ENCODE measurements at places on chromosomes 1 and 21.

GRCh38 chr1:43879414-43879813 lies 54.2 kb upstream of the ARTN start:
- no peak for DNase-seq

DNA sequence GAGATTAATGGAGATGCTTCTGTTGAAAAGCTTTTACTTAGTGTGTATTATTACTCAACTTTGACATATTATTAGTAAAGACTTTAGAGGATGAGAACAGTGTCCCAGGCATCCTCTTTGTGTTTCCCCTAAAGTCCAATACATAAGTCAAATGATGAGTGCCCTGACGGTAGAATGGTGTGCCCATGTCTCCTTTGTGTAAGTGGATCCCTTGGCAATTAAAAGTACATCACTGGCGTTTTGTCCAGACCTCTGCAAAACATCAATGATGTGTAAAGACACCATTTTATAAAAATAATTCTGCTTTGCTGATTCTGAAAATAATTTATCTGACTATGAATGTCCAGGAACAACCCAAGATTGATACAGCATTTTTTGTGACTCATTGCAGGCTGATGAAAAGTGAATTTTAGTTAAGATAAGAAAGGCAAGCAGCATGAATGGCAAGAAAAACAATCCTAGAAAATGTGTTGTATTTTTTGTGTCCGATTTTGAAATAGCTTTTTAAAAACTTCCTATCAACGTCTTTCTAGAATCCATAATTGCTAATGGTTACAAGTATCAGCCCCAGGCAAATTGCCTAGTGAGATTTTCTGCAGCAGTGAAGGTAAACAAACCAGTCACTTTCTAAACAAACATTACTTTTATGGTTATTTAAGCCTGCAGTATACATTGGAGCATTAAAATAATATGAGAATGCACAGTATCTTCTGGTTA lies 251.5 kb downstream of the PTPRC start:
- DNase-seq: no peak

GRCh38 chr21:37551331-37551992 lies 184.9 kb downstream of the DYRK1A start:
- no peak for DNase-seq

DNA sequence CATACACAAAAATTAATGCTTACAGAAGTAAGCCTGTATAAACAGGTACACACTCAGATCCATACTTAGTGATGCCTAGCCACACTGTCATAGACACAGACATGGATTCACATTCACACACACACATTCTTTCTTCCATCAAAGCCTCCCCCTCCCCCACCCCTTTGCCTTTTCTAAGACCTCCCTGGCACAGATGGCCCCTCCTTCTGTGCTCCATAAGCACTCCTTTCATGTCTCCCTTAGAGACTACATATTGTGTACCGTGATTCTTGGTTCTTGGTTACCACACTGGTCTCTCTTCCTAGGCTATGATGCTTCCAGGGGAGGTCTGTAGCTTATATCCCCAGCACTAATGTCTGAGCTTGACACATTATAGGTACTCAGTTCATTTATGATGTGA lies 2.0 kb upstream of the NHLH2 start:
- DNase-seq: peak; percentile 35

GRCh38 chr1:41735631-41736260 lies 183.0 kb downstream of the HIVEP3 start:
- DNase-seq: no peak

DNA sequence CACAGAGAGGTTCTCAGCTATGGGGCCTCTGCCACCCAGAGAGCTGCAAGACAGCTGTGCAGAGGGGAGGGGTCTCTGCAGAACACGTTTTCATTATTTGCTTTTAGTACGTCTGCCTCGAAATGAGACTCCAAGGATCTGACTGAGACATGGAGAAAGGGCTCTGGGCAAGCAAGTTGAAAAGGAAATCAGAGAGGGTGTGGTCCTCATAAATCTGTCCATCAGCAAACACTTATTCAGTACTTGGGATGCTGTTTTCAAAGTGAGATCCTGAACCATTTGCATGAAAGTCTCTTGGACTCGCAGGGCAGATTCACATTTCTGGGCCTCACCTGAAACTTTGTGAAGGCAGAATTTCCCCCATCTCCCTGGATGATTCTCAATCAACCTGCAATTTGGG lies 197.4 kb upstream of the GALNT2 start:
- DNase-seq: no peak

GRCh38 chr1:33391343-33392078 lies 39.4 kb downstream of the PHC2 start:
- peak; percentile 47 for DNase-seq

GRCh38 chr21:37784591-37785318 lies 131.5 kb downstream of the KCNJ6 start:
- DNase-seq: peak; percentile 58

DNA sequence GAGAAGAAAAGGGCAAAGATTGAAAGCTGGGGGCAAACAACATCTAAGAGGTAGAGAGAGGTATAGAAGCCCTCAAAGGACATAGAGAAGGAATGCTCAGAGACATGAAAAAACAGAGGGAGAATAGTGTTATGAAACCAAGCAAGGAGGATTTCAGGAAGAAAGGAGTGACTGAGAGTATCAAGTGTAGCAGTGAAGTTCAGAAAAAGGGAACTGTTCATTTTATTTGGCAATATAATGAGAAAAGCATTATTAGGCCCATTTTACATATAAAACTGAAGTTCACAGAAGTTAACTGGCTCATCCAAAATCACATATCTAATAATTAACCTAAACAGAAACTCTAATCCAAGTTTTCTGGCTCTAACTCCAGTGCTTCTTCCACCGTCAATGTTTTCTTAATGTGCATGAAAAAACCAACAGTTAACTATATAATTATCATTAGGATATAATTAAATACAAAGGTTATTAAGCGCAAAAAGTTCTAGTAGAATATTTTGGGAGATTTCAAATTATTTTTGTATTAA lies 17.7 kb downstream of the NEXN start:
- DNase-seq: no peak

DNA sequence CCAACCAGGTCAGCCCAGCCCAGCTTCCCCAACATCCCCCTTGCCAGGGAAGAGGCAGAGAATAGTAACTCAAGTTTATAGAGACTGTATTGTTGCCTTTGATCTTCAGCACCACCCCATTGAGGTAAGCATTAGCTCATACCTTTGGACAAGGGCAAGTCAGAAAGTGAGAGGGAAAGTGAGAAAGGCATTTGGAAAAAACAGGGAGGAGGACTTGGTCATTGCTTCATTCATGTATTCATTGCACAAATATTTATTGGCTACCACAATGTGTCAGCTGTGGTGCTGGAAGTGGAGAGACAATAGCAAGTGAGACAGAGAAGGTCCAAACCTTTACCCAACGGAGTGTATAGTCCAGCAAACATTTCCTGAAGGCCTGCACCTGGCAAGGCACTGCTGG lies 561.2 kb downstream of the KIF26B start:
- no peak for DNase-seq

DNA sequence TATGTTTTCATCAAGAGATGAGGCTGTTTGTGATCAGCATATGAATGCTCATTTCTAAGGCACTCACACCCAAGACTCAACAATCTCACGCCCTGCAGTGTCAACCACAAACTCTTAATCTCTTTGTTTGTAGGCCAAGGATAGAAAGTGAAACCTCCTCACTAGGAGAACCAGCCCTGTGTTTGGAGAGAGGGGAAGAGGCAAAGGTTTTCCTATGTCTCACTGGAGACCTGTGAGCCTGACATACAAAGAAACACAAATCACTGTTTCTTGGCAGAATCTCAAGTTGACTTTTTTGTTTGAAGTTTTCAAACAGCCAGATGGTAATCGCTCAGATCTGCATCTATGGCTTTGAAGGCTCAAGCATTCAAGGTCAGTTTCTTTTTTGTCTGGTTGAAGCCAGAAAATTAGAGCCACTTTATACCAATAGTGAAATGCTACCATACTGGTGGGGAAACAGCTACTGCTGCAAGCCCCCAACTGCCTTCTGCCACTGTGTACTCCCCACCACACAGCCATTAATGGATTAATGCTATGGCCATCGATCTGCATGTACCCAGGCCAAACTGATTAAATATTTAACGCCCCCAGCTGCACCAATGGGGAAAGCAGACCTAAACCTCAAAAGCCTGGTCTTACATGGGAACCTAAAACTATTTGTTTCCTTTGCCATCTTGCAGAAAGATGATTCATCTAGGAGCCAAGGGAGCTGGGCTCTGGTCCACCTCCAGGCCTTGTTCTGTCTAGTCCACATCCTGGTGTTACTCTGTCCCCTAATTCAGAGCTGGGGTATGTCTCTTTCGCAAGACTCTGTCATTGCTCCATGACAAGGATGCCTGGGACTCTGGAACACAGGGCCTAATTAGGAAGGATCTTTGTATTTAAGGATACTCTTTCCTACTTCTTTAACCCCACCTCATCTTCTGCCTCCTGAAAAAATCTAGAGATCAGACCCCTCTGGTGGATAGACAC lies 16.3 kb downstream of the PDZK1 start:
- no peak for DNase-seq

GRCh38 chr1:205925736-205926135 lies 17.5 kb downstream of the SLC26A9 start:
- DNase-seq: no peak

DNA sequence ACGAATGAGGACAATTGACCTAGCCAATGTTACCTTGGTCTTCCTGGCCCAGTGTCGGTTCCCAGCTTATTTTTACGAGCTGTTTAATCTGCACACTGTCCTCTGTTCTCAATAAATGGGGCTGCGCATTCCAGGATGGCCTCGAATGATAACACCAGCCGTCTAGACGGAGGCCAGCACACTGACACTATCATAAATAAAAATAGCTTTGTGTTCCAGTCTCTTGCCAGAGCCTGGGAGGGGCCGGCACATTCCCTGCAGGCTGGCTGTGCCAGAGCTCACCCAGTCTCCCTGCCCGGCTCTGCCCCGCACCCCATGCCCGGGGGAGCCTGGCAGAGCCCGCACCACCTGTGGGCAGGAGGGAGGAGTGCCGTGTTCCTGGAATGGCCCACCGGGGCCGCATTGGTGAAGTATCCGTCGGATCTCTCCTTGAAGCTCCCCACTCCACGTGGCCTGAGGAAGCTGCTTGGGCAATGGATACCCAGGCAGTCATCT lies 92.1 kb downstream of the SPSB1 start:
- no peak for DNase-seq

DNA sequence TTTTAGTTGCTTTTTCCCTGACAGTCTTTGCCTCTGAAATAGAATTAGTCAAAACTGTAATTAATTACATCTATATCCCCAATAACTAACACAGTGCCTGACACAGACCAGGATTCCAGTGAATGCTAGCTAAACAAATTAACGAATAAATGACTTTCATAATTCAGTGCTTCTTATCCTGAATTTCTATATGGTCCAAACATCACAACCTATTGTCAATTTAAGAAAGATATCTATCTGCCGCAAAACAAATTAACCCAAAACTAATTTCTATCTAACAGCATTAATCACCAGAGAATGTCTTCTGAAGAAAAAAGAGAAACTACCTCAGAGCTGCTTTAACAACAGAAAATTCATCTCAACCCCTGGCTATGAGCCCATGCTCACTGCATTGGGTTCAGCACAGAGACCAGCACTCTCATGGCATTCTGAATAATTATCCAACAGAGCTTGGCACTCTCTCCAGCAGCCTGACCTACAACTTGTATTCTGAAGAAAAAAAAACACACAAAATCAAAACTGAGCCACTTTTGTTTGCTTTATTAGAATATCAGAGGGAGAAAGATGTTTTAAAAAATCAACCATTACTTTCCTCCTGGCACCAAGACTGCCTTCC lies 547.3 kb upstream of the BEND5 start:
- DNase-seq: no peak

DNA sequence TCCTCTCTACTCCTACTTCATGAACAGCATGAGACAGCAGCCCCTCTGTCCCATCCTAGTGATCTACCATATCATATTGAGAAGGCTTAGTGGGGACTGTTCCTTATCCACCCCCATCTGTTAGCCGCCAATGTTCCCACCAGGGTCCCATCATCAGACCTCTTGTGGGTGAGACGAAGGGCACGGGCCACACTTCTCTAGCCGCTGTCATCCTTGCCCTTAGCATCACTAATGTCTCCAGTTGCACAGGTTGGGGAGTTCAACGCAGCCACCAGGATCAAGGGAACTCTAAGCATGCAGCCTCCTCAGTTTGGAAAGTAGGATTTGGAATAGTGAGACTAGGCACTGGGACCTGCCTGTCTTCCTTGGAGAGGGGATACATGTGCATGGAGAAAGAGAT lies 20.1 kb downstream of the INKA2 start:
- DNase-seq: no peak

GRCh38 chr1:51750729-51751128 lies 127.8 kb downstream of the NRDC start:
- no peak for DNase-seq

- DNase-seq: peak; percentile 68
These were observed 12.5 kb downstream of the KIF17 start for GRCh38 chr1:20705203-20705755.

- DNase-seq: no peak
These were observed 506 bp upstream of the SRP9 start for GRCh38 chr1:225777058-225777582.

- DNase-seq: no peak
These were observed 6.2 kb downstream of the TGFBR3 start for GRCh38 chr1:91879733-91880132.

- DNase-seq: peak; percentile 11
These were observed 28.7 kb downstream of the NPHS2 start for GRCh38 chr1:179547021-179547535.

GRCh38 chr1:118300808-118301207 lies 115.8 kb upstream of the SPAG17 start:
- DNase-seq: peak; percentile 78

GRCh38 chr21:35921471-35921870 lies 138.9 kb downstream of the SETD4 start:
- DNase-seq: no peak

DNA sequence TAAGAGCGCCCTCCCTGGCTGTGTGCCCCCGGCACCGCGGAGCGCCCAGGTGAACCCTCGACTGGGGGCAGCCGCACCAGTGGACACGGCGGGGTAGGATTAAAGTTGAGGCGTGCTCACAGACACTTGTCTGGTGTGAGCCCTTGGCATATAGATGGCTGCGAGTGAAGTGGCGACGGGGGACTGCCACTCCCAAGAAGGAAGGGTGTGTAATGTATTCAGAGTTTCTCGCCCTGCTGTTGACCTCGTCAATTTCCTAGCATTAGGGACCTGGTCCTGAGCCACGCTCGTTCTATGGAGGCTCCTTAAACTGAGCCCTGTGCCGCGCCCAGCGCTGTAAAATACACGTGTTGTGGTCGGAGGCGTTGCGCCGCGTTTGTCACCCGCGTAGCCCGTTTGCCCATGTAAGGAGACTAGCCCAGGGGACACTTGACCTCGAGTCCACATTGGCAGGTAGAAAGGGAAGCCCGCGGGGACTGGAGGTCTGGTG lies 554 bp downstream of the EVA1C start:
- DNase-seq: no peak

- DNase-seq: no peak
These were observed 25.2 kb upstream of the ADGRL2 start for GRCh38 chr1:81775510-81775909.

All from NCI-H82 (cell line).